NCI-H1930 (cell line): ENCODE measurements at places on chromosomes 3 and 15.

- no peak for DNase-seq
Observed at GRCh38 chr3:87370007-87370406, 93.6 kb upstream of the POU1F1 start.

DNA sequence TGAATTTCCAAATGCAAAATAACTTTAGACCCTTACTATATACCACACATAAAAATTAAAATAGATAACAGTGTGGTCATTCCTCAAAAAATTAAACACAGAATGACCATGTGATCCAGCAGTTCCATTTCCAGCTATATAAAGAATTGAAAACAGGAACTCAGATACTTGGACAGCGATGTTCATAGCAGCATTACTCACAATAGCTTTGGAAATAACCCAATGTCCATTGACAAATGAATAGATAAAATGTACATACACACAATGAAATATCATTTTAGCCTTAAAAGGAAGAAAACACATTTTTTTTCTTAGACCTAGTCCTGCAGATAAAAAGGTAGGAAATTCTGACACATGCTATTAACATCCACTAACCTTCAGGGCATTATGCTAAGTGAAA is 26.7 kb downstream of the RAD51 start:
- DNase-seq = no peak

DNA sequence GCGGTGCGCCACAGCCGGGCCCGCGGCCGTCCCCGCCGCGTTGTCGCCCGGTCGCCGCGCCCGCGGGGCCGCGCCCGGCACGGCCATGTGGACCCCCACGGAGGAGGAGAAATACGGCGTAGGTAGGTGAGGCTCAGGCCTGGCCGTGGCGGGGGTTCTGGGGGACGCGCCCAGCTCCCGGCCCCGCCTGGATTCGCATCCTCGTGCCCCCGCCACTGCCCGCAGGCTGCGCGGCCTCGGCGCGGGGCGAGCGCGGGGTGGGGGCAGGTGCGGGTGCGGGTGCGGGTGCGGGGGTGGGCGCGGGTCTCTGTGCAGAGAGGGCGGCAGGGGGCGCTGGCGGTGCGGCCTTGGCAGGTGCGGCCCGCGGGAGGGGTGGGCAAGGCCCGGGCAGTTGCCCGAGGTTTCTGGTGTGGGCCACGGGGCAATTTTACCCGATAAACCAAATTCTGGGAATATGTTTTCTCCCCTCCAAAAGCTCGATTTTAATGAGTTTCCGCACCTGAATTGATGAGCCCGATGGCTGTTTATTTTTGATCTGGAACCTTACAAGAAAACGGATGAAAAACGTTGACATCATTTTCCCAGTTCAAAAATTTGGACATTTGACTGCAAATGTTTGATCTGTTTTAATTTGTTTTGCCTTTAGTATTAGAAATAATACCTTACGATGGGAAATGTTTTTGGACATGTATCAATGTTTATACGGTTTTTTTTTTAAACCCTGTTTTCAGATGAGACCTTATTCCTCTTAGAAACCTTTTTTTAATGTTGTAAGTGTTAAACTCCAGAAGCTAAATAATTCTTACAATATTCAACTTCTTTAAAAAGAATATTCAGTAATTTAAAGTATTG is 678 bp downstream of the DOCK3 start:
- peak; percentile 9 for DNase-seq

DNA sequence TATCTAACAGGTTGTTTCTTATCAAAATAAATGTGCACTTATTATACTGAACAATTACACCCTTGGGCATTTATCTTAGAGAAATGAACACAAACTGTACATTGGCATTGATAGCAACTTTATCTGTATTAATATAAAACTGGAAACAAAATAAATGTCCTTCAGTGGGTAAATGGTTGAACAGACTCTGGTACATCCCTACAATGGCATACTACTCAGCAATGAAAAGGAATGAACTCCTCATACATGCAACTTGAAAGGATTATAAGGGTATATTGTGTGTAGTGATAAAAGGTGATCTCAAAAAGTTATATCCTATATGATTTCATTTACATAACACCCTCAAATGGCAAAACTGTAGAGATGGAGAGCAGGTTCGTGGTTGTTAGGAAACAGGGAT is 23.7 kb upstream of the DLG1 start:
- no peak for DNase-seq

DNA sequence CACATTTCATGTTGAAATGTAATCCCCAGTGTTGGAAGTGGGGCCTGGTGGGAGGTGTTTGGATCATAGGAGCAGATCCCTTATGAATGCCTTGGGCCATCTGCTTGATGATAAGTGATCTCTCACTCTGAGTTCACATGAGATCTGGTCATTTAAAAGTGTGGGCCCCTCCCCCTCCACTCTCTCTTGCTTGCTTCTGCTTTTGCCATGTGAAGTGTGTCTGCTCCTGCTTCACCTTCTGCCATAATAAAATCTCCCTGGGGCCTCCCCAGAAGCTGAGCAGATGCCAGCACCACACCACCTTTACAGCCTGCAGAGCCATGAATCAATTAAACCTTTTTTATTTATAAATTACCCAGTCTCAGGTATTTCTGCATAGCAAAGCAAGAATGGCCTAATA is 14.2 kb upstream of the CD200R1L start:
- no peak for DNase-seq

- DNase-seq = no peak
Observed at GRCh38 chr3:25257026-25257425, 171.0 kb upstream of the RARB start.

- no peak for DNase-seq
Observed at GRCh38 chr3:48678056-48678455, 7.7 kb downstream of the NCKIPSD start.

DNA sequence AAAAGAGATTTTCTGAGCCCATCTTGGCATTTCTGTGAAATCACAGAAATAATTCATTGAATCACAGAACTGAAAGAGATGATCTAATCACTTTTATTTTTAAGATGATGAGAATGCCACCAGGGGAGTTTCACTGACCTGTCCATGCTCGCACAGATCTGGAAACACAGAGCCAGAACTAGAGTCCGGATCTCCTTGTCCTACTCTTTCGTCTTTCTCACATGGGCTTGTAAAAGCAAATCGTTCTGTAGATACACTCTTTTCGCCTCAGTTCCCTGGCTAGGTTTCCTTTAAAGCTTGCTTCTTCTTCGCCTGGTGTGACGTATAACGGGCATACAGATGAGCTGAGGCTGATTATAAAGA is 122.5 kb upstream of the SPRED1 start:
- DNase-seq = no peak

GRCh38 chr3:87161013-87161412 is 66.1 kb upstream of the CHMP2B start:
- DNase-seq = no peak

DNA sequence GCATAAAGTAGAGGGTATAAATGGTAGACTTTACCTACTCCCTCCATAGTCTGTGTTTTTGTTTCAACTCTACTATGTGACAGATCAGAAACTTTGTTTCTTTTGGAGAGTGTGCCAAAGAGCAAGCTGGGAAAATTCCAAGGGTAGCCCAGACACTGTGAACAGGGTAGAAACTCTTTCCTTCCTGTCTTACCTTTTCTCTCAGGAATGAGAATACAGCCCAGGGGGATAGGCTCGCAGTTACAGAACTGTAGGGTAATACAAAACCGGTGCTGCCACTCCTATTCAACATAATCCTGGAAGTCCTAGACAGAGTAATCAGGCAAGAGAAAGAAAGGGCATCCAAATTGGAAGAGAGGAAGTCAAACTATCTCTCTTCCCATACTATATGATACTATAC is 256.3 kb downstream of the CPNE4 start:
- DNase-seq = no peak

DNA sequence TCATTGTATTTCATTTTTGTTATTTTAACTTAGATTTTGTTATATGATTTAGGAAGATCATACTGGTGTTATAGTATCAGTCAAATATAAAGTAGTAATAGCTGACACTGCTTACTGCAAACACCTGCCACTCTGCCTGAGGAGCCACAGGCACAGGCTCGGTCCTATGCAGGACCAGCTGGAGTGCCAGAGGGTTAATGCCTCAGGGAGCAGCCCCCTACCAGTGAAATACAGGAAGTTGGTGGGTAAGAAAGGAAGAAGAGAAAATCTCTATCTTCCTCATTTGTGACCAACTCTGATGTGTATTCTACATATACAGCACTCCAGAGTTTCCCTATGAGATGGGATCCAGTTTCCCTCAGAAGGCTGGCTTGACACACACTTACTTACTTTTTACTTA is 593.3 kb downstream of the UNC13C start:
- no peak for DNase-seq

DNA sequence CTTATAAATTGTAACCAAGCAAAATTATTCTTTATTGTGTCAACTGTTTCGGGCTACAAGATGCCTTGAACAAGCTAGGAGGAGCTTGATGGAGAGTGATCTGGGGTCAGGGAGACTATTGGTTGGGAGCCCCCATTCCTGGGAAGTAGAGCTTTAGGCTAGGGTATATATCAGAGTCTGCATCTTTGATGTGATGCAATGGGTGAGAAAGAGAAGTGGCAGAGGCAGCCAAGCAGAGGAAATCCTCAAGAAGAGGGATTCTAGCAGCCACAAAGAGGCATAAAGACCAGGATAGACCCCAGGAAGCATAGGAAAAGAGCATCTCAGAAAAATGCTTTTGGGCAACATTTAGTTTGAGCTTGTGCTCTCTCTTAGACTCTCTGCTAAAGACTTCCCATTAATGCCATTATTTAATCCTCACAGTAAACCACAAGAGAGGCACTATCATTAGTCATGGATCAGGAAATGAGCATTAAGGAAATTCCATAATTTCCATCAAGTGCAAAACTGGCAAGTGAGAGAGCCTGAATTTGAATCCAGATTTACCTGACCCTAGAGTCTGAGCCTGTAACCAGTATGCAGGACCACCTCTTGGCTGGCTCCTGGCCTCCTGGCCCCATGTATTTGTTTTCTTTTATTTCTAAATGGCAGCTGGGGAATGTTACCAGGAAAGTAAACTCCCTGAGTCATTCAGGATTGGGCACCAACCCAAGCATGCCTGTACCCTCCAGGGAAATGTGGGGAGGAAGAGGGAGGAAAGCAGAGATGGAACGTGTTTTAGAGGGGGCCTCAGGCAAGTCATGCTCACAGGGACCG is 118.7 kb downstream of the RPL22L1 start:
- no peak for DNase-seq

GRCh38 chr3:18443665-18444594 is 18.8 kb upstream of the SATB1 start:
- no peak for DNase-seq

- DNase-seq = no peak
Observed at GRCh38 chr3:5898106-5898505, 710.6 kb downstream of the EDEM1 start.

DNA sequence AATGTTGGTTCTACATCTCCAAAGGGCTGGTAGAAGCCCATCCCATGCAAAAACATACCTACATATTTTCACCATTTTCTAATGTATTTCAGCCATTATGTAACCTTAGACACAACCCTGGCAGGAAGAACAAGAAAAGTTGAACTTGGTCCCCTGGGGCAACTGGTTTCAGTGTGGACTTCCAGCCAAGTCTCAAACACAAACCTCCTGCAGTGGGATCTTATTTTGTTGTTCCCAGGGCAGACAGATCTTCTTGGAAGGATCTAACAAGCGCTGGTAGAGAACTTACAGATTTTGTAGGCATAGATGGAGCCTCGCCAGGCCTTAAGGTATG is 96.3 kb downstream of the ADAMTS17 start:
- DNase-seq = no peak

DNA sequence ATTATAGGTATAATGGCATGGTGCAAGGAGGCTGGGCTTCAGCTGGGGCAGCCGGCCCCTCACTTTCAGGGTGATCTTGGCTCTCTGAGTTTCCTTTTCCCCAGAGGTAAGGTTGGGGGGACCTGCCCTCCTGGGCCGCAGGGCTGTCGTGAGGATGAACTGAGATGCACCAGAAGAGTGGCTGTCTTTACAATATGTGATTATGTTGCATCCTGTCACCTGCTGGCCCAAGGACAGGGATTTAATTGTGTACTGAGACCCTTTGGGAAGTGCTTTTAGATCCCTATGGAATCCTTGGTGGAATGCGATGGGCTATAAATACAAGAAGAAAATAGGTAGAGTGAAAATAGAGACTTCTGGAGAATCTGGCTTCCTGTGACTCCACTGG is 22.1 kb downstream of the ANAPC13 start:
- DNase-seq = no peak

GRCh38 chr3:75176937-75177336 is 487.2 kb upstream of the FRG2C start:
- DNase-seq = no peak

DNA sequence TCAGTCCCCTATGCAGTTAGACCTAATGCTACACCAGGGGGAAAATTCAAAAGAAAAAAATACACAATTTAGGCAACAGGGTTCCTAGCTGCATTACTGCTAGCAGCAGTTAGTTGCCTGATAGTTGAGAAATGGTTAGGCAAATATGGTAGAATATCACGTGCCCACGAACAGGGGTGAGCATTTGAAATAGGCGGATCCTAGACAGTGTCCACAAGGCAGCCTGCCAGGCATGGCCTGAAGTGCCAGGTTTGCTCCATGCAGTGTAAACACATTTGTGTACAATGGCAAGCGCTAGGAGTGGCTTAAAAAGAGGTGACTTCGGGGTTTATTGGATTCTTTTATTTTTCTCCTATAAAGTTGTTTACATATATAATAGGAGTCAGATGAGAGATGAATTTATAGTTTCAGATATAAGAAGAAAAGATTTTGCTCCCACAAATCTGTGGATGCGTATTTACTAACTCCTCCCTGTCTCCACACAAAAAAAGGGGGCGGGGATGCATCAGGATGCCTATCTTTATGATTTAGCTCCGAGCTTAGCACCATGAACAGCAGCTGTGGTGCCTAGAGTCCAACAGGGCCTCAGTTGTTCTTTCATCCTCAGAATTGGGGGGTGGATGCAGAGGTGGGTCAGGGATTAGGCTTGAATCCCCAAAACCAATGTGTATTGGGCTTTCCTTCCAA is 3.9 kb upstream of the TGM4 start:
- no peak for DNase-seq

- DNase-seq = peak; percentile 34
Observed at GRCh38 chr3:117398141-117398899, 688.7 kb downstream of the TUSC7 start.

- DNase-seq = no peak
Observed at GRCh38 chr3:134430174-134430573, 55.6 kb downstream of the ANAPC13 start.

DNA sequence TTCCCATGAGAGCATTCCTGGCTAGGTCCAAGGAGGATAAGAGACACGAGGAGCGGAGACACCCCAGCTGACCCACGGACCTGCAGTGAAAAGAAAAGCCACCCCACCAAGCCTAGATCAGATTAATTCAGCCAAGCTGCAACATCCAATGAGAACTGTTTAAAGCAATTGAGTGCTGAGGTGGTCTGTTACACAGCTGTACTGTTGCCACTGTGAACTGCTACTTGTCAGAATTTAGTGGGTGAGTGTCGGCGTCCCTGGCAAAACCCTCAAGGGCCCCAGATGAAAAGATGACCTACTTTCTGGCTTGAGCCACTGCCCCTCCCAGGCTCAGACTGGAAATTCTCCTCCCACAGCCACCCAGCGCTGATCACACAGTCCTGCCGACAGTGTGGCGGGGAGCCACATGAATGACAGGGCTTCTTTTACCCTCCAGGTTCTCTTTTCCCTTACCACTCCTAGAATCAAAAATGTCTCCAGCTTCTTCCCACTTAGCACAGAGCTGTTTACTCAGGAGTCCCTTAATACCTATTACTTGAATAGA is 26.4 kb upstream of the KBTBD12 start:
- no peak for DNase-seq

- no peak for DNase-seq
Observed at GRCh38 chr3:177353140-177353539, 155.9 kb upstream of the TBL1XR1 start.
